ENCODE measurements at places on chromosomes 12 and 14.

GRCh38 chr12:55244309-55244708 lies at the start of gene OR6C74:
Gene OR6C74 (plus strand): TSS chr12:55244609. CDS start chr12:55247288, 2,679 bp downstream.
- no peak for DNase-seq

DNA sequence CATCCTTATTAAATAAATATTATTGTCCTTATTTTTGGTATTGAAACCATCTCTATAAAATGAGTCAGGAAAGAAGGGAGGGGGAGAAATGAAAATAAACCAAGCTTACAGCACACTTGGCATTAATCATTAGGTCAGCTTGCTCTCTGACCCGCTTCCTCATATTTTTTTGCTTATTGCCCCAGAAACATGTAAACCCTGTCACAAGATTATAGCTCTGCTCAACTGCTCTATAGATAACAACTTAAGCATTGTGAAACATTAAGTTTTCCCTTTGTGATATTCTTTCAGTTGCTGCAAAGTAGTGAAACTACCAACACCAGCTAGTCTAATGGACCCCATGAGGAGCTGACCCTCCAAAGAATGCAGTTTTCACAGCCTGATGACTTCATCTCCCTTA lies 819.5 kb downstream of the SLC16A7 start:
- DNase-seq, result no peak

GRCh38 chr12:23944067-23944466 lies 5.4 kb downstream of the SOX5 start:
- DNase-seq, result no peak

DNA sequence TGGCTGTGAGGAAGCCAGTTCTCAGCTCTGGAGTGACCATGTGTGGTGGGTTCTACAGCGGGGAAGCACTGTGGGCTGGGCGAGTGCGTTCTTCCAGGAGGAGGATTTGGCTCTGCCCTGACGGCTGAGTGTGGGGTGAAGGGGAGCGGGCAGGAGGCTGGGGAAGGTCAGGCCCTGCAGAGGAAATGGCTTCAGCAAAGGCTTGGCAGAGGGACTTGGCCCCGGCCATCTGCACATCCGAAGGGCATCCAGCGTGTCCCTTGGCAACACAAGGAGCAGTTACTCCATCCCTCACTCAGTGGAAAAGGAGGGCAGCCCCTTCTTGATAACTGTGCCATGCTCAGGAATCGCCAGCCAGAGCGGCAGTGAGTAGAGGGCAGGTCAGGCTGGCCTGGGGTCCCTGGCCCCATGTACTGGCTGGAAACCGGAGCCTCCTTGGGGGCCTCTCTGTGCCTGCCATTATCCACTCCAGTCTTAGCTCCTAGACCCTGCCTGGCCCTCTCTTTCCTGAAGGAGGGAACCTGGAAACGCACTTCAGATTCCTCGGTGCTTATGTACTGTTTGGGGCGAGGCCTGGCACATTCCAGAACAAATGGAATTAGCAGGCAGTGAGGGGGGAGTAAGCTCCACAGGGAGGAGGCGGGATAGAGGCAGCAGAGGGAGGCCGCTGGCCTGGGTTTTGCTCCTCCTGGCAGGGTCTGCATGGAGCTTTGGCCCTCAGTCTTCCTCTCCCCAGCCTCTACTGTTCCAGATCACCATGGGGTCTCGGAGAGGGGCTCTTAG lies 133.6 kb upstream of the NCOR2 start:
- no peak for DNase-seq

GRCh38 chr14:21987937-21988336 lies 314.3 kb upstream of the OR4E1 start:
- DNase-seq, result no peak

DNA sequence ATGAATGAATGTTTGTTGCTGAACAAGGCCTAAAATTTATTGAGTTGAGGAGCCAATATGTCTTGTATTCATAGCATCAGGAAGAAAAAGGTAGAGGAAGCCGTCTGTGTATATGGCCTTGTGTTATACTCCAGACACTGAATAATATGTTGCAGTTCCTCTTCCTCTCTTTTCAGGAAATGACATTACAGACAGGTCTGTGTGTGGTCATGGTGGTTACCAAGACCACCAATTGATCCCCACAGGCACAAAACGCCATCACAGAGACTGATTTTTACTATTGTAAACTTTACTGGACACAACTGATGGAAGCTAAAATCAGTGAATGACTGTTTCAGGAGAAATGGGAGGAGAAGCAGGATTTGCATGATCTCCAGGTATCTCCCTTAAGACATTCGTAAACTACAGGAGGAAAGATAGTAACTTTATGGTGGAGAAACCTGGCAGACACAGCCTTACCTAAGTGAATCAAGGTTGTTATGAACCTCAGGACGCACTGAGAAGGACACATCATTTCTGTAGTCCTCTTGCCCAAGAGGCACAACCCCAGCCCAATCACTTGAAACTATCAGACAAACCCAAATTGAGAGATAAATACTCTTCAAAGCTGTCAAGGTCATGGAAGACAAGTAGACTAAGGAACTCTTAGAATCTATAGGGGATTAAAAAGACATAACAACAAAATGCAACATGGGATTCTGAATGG lies 334.1 kb upstream of the RGS6 start:
- peak; percentile 19 for DNase-seq

DNA sequence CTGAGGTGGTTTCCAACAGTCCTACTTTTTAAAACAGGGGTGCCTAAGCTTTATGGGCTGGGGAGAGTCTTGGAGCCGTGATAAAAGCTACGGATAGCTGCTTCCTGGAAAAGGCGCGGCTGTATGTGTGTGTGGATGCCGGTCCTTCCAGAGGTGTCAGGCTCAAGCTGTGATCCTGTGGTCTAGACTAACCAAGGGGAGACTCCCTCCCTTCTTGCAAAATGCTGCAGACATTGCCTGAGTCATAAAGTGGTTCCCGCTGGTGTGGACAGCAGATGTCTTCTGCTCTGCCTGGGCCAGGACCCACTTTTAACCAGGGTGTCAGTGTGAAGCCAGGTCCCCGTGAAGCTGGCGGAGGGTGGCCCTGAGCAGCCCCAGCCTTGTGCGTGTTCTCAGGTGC lies 37.8 kb downstream of the CCDC92 start:
- DNase-seq, result no peak

DNA sequence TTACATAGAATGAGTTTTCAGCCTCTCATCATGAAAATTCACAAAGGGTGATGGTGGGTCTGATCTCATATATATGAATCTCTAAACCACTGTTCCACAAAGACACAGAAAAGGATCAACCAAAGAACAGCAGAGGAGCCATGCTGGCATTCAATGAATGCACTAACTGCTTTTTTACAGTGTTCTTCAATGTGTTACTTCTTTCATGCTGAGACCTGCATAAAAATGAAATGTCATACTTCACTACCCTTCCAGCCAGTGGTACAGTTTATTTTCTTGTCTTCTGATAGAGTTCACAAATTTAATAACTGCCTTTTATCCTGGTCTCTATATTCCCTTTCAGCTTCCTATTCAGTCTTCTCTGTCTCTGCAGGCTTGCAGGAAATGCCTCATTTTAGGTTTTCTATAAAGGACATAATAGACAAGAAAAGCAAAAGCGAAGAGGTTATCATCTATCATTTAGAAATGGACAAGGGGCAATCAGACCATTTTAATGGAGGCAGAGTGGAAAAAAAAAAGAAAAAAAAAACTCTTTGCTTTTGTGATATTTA lies 836.7 kb upstream of the FOXG1 start:
- no peak for DNase-seq

GRCh38 chr12:6352193-6353173 lies 10.6 kb upstream of the TNFRSF1A start:
- no peak for DNase-seq

DNA sequence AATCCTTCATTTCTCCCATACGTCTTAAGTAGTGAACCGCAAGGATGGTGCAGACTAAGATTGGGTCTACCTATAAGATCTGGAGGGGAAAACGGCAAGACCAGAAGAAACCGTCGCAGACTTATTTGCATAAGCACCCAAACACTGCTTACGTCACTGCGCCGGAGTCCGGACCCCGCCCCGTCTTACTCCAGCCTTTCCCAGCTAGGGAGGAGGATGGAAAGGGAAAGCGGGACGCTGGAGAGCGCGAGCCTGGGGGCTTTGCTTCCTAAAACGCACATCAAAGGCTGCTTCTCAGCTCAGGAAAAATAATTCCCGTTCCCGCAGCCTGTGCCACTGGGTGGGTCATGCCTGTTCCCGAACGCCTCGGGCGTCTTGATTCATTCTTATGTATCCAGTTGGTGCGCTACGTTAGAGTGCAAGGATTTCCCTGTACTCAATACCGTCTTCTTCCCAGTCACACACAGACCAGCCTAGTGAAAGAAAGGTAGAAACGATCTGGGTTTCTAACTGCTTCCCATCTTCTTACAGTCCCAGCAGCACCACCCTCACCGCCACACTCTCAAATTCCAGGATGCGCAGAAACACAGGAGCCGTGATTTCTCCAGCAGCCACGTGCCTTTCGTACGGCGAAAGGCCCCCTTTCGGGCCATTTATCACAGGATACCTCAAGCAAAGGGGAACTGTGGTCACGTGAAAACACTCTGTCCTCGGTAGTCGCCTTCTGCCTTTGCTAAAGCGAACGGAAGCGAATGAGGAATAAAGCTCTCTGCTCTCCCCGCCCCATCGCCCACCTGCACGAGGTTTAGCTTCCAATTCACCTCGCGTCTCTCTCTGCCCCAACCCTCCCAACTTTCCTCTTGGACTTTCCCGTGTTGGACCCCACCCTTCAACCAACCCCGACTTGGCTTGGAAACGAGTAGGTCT lies 1.1 kb downstream of the SLC6A15 start:
- DNase-seq, result no peak

- DNase-seq, result no peak
Observed at GRCh38 chr14:96195441-96196081, 9.1 kb upstream of the BDKRB2 start.

GRCh38 chr14:33979613-33980276 lies 28.9 kb upstream of the EGLN3 start:
- no peak for DNase-seq

DNA sequence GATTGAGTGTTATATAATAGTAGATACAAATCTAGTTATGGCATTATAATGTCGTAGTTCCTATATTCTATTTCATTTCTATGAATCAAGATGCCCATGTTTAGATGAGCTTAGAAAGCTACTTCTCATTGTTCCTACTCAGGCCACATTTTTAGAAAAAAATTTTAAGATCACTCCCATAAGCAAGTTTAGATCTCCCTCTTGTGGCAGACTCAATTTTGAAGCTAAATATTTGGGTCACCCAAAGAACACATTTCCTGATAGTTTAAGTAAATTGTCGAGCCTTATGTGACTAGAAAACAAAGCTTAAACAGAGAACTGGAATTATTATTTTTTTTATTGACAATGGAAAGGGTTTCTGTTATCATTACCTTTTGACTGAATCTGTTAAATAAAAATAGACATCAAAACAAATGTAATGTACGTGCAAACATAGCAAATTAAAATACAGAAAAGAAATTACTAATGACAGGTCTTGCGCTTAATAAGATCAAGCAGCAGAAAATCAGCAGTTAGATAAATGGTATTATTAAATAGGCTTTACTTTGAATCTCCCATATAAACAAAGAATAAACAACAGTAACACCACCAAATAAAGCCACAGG lies 180.2 kb downstream of the ACSS3 start:
- DNase-seq, result no peak

DNA sequence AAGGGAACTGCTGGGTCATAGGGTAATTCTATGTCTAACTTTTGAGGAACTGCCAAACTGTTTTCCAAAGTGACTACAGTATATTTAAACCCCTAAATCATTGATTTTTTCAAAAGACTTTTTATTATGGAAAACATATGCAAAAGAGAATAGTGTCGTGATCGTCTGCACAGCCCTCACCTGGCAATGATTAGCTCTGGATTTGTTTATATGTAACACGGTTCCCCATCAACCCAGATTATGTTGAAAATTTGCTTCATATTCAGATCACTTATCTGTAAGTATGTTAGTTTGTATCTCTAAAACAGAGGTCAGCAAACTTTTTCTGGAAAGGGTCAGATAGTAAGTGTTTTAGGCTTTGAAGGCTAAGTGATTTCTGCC lies 52.7 kb downstream of the CCDC92 start:
- no peak for DNase-seq

- no peak for DNase-seq
Observed at GRCh38 chr12:116146386-116146785, 131.1 kb downstream of the MED13L start.

- DNase-seq, result no peak
Observed at GRCh38 chr12:130214686-130215395, 52.6 kb downstream of the FZD10 start.

GRCh38 chr14:64760146-64760755 lies 56.0 kb downstream of the PLEKHG3 start:
- peak; percentile 51 for DNase-seq

DNA sequence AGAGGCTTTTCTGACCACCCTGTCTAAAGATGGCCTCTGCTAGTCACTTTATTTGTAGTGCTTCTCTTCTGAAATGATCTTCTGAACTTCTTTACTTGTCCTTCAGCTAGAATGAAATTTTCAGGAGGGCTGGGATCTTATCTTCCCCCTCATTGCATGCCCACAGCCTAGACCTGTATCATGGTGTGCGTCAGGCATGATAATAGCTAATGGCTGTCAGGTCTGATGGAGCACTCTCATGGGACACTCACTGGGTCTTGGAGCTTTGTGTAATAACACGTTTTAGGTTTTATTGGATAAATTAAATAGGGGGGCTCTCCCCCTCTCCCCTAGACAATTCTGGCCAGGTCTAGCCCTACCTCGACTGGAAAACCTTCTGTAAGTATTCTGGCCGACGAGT lies 97.1 kb upstream of the NRXN3 start:
- no peak for DNase-seq

GRCh38 chr12:27657296-27657695 lies 39.0 kb upstream of the REP15 start:
- no peak for DNase-seq

GRCh38 chr12:76244300-76244699 lies 103.9 kb downstream of the BBS10 start:
- no peak for DNase-seq

GRCh38 chr12:52252728-52253343 lies 19.8 kb downstream of the KRT7 start:
- DNase-seq, result no peak

DNA sequence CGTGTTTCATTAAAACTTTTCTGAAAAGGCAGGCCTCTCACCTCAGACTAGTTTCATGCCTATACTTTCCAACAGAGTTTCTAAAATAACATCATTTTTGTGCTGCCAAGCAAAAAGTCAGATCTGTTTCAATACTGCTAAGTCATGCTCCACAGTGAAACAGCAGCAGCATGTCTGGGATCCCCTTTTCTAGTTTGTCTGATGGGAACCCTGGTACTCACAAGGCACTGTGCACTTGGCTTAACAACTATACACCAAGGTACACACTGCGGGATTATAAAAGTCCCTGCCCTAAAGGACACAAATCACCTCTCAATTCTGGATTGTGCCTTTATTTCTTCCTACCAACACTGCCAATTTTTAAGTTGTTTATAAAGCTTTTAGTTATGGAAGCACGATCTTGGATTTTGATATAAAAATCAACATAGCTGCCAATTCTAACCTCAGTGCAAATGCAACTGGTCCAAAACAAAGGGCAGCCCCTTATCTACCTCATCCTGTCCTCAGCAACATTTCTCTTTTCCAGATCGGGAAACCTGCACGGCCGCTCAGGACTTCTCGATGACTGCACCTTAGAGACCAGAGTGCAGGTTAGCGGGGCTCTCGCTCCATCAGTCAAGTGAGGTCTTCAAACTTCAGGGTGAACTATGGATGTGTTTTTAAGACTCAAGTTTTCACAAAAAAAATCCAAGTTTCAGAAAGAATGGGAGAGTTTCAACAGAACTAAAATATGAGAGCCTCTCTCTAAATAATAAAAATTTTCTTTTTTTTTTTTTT lies 1.7 kb upstream of the EIF5 start:
- no peak for DNase-seq
